ENCODE measurements at places on chromosomes 6 and 20. TPM values are rescaled to one million over a fixed set of nuclear protein-coding genes. Genes with fewer than 3 reads are reported as not detected.

Gene ABHD12
- total RNA-seq = 74.7 TPM

Gene ZSCAN23
- total RNA-seq = 2.3 TPM

Gene MTFR2
- not detected for total RNA-seq

Gene RAET1L
- total RNA-seq = not detected

Gene TRIM10
- total RNA-seq = not detected

DNA sequence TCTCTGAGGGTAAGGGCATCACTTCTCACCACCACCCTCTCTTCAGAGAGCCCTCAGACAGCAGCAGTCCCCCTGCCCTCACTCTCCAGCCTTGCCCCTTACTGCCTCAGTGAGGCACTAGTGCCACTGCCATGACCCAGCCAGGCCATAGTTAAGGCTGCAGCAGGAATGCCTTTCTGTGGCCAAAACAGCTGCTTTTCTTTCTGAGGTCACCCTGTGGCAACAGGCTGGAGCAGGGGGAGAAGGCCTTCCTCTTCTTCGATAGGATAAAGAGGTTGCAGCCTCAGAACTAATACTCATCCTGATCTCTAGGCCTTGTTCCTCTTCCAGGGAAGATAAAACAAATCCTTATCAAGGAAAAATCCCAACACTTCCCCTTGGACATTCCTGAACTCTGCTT is 56.8 kb upstream of the ECI2 start:
- DNase-seq = no peak

- no peak for DNase-seq
Measured at GRCh38 chr20:23627501-23627900, 10.3 kb downstream of the CST3 start.

DNA sequence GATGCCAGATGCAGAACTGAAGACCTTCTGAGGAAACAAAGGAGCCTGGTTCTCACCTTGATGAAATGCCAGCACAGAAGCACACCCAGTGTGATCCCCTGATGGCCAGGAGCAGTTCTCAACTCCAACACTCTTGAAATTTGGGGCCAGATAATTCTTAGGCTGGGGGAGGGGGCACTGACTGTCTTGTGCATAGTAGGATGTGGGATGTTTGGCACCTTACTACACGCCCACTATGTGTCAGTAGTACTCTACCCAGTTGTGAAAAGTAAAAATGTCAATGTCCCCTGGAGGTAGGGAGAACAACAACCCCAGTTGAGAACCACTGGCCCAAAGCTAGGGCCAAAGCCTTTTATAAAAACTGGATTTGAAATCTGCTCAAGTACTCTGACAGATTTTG is 398.3 kb upstream of the ARID1B start:
- DNase-seq = no peak

DNA sequence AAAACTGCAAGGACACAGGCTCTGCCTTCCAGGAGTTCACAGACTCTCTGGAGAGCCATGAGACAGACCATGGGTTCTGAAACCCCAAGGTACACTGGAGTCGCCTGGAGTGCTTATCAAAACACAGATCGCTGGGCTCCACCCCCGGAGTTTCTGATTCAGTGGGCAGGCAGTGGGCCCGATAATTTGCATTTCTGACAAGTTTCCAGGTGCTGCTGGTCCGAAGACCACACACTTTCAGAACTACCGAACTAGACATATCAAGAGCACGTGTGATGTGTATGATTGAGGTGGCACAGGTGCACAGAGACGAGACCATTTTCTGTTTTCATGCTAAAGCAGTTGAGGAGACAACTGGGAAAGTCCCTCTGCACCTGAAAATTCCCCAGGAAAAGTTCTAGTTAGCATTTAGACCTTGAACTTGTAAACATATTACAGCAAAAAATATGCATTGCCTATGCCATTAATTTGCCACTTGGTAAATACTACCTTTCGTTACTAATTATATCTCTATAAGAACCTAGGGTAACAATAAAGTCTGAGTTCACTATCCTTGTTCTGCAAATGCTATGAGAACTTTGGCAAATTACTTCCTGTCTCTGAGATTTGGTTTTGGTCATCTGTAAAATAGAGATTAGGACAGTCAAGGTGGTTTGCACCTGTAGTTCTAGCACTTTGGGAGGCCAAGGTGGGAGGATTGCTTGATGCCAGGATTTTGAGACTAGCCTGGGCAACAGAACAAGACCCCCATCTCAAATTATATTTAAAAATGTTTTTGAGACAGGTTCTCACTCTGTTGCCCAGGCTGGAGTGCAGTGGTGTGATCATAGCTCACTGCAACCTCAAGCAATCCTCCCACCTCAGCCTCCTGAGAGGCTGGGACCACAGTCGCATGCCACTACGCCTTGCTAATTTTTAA is 14.3 kb upstream of the PIM1 start:
- peak; percentile 24 for DNase-seq

DNA sequence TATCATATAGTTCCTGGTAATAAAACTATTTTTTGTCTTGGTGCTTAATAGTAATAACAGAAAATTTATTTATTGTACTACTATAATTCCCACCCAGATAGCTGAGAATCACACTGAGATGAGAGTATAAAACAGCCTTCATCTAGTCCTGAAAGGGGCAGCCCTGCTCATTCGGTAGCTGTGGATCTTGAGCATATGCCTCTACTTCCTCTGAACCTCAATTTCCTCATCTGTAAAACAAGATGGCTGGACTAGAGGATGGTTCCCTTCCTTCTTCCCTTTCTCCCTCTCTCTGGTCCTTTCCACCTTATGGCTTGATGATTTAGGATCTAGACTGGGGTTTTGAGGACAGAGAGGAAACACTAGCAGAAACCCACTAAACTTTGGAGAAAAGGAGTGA is 15.0 kb downstream of the FKBP5 start:
- DNase-seq = no peak

DNA sequence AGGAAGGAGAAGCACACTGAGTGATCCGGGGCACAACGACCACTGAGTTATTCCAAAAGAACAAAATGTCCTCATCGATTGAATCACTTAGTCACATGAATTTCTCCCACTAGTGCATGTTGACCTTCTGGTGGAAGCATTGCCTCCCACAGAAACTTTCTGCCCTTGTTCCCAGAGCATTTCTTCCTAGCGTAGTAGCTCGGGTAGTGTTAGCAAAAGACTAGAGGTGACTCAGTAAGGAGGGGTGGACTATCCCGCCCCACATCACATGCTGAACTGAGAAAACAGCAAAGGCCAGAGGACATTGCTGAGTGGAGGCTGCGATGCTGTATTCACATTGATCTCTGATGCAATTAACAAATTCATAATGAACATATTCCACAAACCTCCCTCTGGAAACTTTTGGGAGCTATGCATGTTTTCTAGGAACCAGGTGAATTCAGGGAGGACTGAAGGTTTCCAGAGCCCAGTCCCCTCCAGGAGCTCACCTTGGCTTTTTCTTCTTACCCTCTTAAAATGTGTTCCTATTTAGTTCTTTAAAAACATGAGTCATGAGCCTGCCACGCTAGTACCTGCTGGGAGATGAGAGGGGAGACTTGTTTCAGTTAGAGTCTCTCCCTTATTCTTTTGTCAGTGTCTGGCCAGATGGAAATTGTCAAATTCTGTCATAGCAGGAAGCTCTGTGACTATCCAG is 507.9 kb downstream of the CDH26 start:
- DNase-seq = no peak

DNA sequence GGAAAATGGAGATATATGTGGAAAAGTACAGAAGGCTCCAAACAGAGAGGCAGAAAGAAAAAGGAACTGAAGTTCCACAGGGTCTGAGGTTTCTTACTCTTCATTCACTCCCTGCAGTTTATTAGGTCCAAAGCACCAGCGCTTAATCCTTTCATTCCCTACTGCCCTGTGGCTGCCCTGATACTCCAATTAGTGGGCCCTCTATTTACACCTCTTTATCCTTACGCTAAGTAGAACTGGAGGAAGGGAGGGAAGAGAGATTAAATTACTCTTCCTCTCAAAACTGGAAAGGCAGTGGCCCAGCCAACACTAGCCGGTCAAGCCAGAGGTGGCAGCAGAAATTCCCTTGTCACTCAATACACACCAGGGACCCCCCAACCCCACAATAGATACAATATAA is 20.4 kb downstream of the TRERF1 start:
- DNase-seq = no peak

All from body of pancreas (tissue), 4 donors.